CD4-positive, CD25-positive, alpha-beta regulatory T cell (primary cell): ENCODE measurements at places on chromosomes 1 and 21. TPM values are rescaled to one million over a fixed set of nuclear protein-coding genes. Genes with fewer than 3 reads are reported as not detected.

GRCh38 chr1:47262787-47263413 lies 30.9 kb upstream of the TAL1 start:
- no peak for DNase-seq

DNA sequence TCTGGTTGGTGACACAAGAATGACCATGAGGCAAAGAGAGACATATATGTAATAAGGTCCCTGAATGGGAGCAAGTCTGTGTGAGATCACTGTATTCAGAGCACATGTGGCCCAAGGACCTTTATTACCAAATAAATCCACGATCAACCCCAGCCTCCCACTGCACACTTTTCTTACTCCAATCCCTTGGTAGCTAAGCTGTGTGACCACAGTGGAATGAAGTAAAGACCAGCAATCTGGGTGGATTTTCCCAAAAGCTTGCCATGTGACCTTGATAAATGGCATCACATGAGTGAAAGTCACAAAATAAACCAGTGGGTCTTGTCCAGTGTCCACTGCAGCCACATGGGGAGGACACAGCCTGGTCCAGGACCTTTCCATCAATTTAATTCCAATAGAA lies 36.7 kb upstream of the TLR5 start:
- DNase-seq, result no peak

Gene C1orf52
- 19.7 TPM for polyA plus RNA-seq

Gene PRR9
- polyA plus RNA-seq, result not detected

DNA sequence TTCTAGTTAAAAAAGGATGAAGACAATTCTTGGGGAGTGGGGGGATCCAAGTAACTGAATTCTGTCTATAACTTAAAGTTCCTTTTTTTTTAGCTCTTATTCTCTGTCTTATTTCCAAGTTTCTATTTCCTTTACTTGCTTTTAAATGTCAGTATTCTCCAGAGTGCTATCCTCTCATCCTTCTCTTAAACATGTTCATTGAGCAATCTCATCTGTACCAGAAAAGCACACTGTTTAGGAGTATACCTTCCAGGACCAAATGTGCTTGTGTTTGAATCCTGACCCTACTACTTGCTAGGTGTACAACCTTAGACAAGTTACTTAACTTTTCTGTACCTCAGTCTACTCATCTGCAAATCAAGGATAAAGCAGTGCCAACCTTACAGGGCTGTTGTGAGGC lies 50.1 kb downstream of the AKT3 start:
- no peak for DNase-seq

GRCh38 chr1:207308451-207309190 lies 12.9 kb upstream of the CD55 start:
- peak; percentile 37 for DNase-seq

Gene OR10Z1
- not detected for polyA plus RNA-seq

DNA sequence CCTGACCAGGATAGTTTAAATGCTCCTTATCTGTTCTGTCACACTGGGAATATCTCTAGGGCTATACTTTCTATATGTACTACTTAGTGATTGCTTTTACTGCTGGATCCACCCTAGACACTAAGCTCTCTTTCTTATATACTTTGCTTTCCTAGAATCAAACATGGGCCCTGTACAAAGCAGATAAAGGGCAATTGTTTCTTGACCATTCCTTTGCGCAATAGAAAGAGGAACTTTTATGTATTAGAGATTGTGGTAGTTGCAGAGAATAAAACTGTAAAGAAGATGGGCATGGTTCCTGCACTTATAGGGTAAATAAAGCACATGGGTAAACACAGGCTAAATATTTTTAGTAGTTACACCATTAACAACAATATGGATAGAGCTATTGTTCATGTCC lies 58.8 kb downstream of the ATP6V1G3 start:
- DNase-seq, result no peak

Gene TOR1AIP2
- polyA plus RNA-seq, result 8.1 TPM

DNA sequence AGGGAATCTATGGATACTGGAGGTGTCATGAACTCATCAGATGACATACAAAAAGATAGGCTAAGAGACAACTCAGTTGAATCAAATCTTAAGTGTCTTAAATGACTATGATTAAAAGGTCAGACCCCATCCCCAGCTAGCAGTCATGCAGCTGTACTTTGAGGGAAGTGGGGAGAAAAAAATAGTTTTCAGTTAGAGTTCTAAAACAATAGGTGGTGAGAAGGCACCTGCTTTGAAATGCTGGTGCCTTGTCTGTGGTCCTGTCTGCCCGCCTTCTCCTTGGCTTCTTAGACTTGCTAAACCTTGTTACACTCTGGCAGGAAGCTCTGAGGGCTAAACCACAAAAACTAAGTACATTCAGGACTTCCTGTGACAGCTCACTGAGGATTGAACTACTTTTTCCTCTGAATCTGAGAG lies 15.3 kb downstream of the CD2 start:
- peak; percentile 94 for DNase-seq

GRCh38 chr1:1020415-1021009 lies 592 bp downstream of the AGRN start:
- DNase-seq, result no peak

DNA sequence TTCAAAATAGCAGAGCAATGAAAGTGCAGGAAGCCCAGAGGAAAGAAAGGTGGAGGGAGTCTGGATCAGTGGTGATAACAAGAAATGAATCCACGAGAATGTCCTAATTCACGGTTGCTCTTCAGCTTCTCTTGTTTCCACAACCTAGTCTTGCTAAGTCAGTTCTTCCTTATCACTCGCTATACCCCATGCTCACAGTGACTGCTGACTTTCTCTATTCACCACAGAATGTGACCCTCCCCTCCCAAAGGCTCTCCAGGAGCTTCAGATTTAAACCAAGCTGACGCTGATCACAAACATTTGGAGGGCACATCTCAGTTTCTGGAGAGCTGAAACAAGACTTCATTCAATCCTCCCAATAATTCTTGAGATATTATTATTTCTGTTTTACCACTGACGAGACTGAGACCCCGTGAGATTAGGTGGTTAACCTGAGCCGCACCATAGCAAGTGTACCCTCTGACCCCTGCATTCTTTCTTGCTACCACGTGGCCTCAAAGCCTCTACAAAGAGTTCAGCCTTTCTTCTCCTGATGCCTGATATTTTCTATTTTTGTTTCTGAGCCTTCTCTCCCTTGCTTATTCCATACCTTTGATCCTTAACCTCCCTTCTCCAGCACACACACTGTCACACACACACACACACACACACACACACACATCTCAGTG lies 10.7 kb upstream of the CCN1 start:
- DNase-seq, result no peak
